ENCODE measurements at places on chromosomes 5 and 9.

GRCh38 chr5:151686674-151687407 is at the start of gene SPARC:
SPARC (minus strand) TSS chr5:151686915; CDS start chr5:151676188, 10,727 bp downstream.
- no peak for DNase-seq

- DNase-seq: no peak
Measured at GRCh38 chr9:2602704-2603116, 18.9 kb upstream of the VLDLR start.

- DNase-seq: no peak
Measured at GRCh38 chr5:10635257-10635866, 71.5 kb downstream of the ANKRD33B start.

DNA sequence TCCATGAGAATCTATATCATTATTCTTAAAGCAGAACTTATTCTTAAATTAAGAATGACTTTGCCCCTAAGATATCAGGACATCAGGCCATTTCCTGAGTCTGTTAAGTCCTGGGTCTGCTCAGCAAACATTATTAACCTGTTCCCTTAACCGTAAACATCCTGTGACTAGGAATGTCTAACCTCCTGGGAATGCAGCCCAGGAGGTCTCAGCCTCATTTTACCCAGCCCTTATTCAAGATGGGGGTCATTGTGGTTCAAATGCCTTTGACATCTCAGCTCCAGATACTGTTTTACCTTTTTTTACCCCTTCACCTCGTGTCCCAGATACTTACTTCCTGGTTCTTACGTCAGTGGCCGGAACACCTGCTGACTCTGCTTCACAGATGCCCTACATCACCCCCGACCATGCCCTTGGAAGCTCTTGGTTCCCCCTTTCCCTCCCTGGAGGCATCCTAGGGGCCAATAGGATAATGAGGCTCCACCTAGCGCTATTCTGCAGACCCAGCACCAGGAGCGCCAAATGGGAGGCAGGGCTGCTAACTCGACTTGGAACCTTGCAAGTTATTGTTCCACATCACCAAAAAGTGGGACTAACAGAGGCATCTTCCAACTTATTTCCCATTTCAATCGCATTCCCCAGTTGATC is 182.5 kb downstream of the MED10 start:
- DNase-seq: no peak

DNA sequence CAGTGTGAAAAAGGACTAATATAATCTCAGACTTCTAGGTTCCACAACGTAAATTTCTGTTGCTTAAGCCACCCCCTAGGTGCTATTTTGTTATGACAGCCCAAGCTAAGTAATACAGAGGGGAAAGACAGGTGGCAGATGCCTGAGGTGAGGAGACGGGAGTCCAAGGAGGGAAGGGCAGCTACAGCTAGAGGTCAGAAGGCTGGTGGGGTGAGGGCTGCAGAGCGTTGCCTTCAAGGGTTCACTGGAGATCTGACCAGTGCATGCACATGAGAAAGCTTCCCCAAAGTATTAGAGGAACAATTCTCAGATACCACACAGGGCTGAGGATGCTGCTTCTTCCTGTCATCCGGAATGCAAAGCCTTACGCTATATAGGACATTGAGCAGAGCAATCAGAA is 104.7 kb upstream of the IRX4 start:
- DNase-seq: no peak

- no peak for DNase-seq
Measured at GRCh38 chr9:70034271-70034711, 9.4 kb upstream of the MAMDC2 start.

DNA sequence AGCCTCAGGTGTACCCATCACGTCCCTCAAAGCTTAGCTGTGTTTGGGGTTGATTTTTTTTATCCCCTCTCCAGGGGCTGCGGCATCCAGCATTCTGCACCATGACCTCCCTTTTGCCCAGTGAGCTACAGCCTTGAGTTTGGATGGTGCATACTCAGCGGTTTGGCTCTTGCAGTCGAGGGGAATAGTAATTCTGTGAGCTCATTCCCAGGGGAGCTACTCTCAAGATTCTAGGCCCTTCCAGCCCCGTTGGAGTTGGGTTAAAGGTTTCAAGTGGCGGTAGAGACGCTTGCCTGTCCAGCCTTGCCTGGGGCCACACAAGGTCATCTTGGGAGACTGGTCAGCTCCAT is 102.2 kb upstream of the SPRY4 start:
- DNase-seq: no peak

GRCh38 chr5:170181902-170182301 is 50.9 kb upstream of the C5orf58 start:
- no peak for DNase-seq

DNA sequence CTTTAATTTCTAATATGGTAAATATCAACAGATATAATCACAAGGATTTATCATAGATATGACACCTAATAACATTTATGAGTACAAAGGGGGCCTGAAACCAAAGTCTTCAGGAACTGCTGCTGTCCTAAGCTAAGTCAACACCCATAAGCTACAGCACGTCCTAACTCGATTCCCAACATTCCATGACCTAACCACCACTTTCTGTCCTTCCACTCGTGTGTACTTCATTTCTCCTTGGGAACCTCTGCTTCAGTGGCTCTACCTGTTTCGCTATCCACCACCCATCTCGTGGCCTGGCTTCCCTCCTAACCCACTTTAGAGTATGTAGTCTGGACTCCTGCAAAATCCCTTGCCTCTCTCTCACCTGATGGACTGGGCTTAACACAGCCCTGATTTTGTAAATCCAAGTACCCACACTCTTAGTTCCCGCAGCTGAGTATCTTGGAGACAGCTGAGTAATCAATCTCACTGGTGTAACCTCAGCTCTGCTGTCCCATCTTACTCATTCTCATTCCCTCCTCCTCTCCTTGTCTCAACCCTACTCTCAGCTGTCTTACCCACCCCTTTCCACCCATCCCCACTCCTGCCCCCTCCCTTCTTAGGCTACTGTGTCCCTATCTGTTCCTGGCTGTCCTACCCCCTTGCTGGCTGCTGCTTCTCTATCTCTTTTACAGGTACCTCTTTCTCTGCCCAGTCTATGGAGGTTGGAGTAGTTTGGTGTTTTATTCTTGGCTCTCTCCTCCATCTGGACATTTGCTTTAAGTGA is 101.8 kb downstream of the MAST4 start:
- DNase-seq: no peak

- DNase-seq: no peak
Measured at GRCh38 chr9:13804532-13804931, 509.4 kb downstream of the NFIB start.

- DNase-seq: no peak
Measured at GRCh38 chr5:164593982-164594381, 1088.6 kb downstream of the MAT2B start.

DNA sequence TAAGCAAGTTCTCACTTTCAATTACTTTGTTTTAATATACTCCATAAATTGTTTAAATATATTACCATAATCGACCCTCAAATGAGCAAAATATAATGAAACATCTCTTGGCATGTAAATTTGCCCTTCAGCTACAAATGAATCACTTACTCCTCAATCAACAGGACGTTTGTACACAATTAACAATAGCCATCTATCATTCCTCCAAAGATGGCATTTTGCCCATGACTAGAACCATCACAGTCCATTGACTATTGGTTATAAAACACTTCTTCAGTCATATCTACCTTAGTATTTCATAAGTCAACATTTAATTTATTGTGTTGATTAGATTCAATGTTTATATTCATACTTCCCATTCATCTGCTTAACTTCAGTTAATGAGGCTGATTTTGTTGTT is 127.2 kb downstream of the CTNND2 start:
- DNase-seq: no peak

DNA sequence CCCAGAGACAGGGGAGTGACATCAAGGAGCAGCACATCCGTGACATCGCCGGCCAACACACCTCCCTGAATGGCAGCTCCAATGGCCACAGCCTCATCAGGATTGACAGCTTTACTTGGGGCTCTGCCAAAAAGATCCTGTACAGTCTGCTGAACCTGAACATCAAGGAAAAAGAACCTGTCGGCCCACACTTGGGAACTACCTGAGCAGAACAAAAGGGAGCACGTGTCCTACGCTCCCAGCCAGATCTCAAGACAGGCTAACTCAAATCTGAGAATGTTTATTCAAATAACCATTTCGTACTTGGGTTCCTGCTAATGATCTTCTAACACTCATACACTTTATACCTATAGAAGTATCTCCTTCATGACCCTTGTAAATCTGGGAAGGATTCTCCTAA is 15.3 kb downstream of the HSPA9 start:
- no peak for DNase-seq

DNA sequence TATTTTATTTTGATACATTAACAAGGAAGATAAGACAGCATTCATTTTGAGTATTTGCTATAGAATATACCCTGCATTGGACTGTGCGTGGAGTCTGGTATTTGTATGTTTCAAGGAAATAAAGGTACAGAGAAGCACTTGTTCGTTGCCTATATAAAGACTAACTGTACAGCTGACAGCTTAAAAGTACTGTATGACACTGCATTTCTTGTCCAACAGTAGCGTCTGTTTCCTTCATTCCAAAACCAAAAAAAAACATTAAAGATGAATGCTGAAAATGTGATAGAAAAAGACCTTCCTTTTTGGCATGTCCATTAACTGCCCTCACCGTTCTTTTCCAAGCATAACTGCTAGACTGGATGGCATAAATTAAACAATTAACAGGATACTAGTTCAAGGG is 15.3 kb downstream of the TNFAIP8 start:
- DNase-seq: no peak

DNA sequence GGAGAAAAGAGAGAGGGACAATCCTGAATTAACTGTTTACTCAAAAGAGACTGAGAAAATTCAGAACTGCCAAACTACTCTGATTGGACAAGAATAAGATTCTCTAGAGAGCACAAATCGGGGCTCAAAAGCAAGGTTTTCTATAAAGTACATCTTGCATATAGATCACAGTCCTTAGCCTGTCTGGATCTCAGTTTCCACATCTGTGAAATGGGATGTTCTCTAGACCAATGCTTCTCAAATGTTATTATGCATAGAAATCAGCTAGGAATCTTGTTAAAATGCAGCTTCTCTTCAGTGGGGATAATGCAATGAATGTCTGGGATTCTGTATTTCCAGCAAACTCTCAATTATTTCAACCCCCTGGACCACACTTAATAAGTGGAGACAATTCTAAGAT is 231.6 kb downstream of the ESM1 start:
- DNase-seq: no peak

DNA sequence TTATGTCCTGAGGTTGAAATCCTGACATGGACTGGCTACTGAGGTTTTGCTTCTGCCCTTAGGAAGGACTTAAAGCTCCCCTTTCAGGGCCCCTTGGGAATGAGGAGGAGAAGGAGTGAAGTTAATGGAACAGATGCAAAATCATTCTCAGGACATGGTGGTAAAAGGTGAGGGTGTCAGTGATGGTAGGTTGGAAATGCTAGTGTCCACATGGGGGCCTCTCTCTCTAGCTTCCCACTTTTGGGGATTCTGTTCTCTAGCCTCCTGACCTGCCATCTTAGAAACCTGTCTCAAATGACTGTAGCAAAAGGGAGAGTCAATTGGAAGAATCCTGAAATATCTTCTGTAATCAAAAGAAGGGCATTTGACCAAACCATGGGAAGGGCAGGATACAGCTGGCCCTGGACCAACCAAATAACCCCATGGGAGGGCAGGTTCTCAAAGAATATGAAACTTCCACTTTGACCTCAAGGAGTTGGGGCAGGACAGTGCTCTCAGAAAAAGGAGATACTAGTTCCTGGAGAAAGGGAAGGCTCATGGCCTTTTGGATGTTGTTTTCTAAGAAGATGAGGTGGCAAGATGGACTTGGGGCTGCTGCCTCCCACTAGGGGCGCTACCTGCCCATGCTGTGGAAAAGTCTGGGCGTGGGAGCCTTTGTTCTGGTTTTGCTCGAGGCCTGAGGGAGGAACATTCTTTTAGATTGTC is 21.2 kb upstream of the MLANA start:
- DNase-seq: no peak

DNA sequence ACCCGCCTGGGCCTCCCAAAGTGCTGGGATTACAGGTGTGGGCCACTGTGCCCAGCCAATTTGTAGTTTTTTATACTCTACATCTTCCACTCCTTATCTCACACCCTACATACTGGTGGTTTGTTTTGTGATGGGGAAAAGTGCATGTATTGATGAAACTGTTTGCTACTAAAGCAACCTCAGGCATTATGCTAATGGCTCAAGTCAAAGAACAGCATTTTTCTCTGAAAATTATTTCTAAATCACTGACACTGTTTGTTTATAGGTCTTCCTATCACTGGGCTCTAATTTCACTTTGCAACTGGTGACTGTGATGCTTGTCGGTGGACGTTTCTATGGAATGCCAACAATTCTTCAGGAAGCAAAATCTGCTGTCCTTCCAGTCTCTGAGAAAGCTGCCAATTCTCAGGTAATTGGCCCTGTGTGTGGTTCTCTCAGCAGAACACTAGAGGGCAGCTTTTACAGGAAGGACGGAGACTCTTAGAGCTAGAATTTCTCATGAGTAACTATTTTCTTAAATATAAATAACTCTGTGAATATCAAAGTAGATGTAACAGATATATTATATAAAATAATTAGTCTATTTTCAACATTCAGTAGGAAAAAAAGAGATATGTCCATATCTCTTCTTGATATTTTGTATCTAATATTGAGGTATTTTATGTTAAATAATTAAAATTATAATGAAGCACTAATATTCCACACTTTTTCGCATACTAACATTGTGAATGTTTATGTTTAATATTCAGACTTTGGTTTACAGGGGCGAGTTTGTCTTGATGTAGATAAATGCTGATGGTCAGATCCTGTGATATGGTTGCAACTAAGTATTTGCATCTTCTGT is 244.1 kb downstream of the ADGRV1 start:
- no peak for DNase-seq

DNA sequence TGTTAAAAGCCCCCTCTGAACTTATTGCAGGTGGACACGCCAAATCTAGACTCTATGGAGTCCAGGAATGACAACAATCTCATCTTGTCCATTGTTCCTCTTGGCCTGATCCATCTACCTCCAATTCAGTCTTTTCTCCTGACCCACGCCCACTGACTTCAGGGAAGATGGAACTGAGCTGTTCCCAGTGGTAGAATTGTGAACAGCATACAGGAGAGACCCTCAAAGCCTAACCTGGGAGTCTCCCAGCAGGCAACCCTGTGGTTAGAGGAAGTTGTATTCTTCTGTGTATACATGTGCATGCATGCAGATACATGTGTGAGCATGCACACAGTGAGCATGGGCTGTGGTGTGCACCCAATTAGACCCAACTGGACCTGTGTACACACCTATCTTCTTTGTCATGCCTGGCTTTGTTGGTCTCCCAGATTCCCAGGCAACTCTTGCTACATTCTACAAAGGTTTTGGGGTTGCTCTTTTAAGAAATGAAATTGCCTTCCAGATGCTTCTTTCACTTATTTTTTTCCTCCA is 286.0 kb downstream of the ZSWIM6 start:
- no peak for DNase-seq
